CD4-positive, alpha-beta T cell treated with Interleukin-15 for 1 hour (primary cell): ENCODE measurements at places on chromosomes 3 and 15.

GRCh38 chr3:88180398-88180999 lies 30.7 kb downstream of the C3orf38 start:
- no peak for DNase-seq

DNA sequence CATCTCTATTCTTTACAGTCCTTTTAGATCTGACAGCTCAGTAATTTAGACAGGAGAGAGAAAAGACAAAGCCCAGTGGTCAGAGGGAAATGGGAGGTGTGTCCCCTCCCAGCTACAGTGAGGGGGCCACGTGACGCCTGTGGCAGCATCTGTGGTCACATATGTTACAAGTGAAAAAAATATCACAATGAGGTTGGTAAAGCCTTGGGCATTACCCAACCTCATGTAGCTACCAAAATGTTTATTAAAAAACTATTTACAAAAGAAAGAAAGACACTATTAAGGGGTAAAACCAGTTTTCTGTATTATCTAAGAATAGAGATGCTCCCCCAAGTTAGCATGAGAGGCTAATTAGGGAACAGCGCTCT lies 42.9 kb upstream of the PLCL2 start:
- DNase-seq, result peak; percentile 50

DNA sequence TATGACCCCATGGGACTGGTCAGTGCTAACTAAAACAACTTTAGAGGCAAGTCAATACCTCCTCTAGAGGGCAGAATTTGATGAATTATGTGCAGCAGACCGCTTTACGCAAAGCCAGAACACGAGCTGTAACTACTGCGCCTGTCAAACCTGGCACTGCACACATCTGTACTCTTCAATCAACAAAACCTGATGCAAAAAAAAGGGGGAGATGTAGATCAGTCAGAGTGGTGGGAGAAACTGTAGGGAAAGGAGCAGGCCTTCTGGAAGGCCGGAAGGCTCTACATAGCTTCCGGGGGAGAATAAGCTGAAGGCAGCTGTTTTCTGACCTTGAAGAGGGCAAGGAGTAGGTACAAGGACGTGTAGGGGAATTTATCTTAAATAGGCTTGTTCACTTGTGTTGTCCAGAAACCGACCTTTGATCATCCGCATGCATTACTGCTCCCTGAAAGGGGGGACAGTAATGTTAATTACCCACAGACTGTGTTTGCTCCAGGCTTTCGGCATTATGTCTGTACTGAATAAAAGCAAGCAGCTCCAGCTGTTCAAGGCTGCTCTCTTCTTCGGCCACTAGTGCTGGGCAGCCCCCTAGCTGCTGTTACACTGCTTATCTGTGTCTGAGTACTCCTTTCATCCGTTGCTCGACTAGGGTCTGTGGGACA lies 41.0 kb downstream of the GPR160 start:
- no peak for DNase-seq

DNA sequence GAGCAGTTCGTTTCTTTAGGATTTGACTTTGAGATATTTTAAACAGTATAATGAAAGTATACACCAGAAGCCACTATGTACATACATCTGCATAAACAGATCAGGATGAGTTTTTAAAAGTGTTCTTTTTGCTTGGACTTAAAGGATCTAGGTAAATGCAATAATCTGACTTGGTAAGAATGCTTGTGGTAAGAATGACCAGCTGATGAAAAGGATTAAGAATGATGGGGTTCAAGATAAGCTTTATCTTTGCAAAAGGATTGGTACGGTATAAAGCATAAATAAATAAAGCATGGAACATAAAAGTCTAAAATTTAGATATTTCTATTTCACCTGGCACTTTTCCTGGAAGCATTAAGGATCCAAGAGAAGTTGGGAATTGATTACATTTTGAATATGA lies 9.8 kb upstream of the MME start:
- no peak for DNase-seq

- no peak for DNase-seq
Measured at GRCh38 chr3:142647856-142648255, 51.7 kb downstream of the PLS1 start.

DNA sequence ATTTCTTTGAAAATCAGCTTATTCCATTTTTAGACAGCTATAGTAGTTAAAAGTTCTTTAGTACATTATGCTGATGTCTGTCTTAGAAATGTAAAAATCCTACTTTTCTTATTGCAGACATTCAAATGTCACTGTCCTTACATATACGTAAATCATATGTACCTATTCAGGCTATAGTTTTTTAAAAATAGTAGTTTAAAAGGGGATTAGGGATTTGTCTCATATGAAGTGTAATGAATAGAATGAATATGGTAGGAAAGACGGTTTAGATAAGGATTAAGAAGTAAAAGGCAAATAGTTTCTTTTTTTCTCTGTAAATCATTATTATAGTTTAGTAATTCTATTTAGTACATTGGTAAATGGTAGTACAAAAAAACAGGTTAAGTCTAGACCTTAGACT lies 7.4 kb downstream of the DIPK2A start:
- no peak for DNase-seq

- peak; percentile 21 for DNase-seq
Measured at GRCh38 chr15:89167267-89168176, 53.9 kb downstream of the RLBP1 start.

DNA sequence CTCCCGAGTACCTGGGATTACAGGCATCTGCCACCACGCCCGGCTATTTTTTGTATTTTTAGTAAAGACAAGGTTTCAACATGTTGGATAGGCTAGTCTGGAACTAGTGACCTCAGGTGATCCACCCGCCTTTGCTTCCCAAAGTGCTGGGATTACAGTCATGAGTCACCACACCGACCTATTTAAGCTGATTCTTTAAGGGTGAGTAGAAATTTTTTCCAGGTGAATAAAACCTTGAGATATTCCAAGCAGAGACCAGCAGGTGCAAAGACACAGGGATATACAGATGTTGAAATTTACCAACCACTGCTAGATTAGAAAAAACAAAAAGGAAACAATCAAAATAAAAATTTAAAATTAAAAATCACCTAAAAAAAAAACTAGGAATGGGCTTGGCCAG lies 74.4 kb upstream of the CHRNB4 start:
- DNase-seq, result no peak

GRCh38 chr3:156188757-156189156 lies 68.4 kb downstream of the KCNAB1 start:
- DNase-seq, result no peak

DNA sequence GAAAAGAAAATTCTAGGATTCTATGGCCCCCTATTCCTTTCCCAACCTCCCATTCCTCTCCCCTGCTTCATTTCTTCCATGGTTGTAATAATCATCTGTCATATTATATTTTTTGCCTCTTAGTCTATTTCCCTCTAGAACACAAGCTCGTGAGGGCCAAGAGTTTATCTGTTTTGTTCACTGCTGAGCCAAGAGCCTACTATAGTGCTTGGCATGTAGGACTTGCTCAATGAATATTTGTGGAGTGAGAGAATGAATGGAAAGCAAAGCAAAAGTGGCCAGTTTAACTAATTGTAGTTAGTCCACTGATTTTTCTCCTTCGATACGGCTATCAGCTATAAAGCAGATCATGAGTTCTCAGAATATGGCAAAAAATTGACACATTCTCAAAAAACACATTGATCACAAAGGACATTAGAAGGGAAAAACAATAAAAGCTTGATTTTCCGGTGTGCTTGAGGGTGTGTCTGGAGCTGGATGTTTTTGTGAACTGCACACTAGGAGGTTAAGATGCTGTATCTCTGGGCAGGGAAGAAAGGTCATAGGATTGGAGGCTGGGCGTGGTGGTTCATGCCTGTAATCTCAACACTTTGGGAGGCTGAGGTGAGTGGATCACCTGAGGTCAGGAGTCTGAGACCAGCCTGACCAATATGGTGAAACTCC lies 25.0 kb upstream of the CTSH start:
- no peak for DNase-seq

DNA sequence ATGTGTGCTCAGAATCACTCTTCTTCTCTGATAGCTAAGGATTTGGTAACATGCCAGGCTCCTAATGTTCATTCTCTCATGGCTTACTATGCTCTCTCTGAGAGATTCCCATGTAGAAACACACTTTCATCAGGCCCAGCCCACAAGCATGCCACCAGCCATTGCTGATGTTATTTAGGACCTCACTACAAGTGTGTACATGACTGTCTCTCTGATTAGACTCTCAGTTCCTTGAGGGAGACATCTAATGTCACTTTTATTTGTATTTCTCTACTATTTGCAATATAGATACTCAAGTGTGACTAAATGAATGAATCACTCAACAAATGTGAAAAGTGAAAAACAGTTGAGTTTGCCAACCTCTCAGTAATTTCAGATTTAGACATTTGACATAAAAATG lies 84.3 kb upstream of the ARL6 start:
- DNase-seq, result no peak

DNA sequence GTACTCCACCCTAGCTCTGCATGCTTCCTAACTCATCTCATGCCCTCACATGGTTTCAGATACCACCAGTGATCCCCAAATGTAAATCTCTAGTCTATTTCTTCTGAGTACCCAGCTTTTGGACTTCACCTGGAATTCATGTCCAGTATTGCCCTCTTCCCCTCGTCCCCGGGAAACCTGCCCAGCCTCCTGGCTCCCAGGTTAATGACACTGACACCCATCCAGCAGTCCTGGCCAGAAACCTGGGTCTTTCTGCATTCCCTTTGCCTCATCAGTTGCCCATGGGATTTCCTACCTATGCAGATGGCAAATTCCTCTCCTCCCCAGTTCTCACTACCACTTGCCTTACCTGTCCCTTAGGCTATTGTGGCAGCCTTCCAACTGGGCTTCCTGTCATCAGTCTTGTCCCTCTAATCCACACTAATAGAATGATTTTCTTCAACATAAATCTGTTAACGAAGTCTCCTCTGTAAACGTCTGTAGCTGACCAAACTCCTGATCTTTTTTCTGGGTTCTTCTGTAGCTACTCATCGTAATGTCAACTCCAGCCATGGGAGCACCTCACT lies 15.3 kb upstream of the MYLK start:
- DNase-seq, result no peak

GRCh38 chr3:188279502-188280335 lies 125.8 kb downstream of the LPP start:
- DNase-seq, result no peak

DNA sequence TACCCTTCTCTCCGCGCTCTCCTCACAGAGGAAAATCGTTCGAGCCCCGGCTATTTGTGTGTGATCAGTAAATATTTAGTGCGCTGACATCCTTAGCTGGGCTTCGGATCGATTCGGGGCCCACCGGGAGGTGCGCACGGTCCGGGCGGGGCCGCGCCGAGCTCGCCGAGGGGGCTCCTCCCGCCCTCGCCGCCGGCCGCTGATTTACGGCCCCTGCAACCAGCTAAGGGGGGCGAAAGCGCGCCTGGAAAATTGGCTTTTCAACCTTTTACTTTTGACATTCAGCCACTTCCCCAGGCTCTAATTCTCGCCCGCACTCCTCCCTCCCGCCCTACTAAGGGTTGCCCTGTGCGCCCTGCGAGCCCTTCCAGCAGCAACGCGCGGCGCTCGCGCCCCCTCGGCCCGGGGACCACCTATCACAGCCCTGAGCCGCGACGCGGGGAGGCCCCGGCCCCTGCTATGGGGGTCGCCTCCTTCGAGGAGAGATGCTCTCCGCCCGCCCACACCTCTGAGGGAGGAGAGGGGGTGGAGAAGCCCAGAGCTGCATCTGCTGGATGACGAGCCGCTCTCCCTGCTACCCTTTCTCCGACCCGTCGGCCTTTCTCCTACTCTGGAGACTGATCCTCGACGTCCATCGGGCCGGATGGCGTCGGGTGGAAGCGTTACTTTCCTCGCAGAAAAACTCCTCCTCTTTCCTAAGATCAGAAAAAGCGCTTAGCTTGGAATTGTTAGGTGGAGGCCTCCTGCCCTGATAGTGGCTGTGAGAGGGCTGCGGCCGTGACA lies 7.8 kb upstream of the NR2F2 start:
- DNase-seq, result no peak

DNA sequence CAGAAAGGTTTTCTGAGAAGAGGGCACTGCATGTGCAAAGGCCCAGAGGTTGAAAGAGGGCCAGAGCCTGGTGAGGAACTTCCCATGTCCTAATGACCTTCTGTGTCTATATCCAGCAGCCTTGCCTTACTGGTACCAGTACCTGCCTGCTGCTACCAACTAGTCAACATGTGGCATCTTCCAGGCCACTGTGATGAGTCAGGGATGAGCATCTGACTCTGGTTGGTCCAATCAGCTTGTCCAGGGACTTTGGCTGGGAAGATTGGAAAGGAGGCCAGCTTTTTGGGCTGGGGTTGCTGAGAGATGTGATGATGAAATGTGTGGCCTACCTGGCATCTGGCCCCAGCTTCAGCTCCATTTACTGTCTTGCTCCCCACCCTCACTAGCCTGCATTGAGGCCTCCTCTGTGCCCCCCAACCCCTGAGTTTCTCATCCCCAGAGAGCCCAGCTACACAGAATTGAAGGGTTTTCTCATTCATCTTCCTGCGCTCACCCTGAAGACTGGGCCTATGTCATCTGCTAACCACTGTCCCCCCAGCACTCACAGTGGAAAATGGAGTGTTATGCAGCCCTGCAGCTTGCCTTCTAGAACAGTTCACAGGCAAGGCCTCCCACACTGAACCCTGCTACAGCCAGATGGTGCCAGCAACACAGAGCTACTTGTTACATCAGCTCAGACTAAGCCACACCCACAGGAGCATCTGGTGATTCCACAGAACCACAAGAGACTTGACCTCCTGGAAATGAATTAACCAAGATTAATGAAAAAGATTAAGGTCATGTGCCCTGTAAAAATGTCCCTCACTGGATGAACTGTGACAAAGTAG lies 1.3 kb upstream of the TWF2 start:
- peak; percentile 74 for DNase-seq

DNA sequence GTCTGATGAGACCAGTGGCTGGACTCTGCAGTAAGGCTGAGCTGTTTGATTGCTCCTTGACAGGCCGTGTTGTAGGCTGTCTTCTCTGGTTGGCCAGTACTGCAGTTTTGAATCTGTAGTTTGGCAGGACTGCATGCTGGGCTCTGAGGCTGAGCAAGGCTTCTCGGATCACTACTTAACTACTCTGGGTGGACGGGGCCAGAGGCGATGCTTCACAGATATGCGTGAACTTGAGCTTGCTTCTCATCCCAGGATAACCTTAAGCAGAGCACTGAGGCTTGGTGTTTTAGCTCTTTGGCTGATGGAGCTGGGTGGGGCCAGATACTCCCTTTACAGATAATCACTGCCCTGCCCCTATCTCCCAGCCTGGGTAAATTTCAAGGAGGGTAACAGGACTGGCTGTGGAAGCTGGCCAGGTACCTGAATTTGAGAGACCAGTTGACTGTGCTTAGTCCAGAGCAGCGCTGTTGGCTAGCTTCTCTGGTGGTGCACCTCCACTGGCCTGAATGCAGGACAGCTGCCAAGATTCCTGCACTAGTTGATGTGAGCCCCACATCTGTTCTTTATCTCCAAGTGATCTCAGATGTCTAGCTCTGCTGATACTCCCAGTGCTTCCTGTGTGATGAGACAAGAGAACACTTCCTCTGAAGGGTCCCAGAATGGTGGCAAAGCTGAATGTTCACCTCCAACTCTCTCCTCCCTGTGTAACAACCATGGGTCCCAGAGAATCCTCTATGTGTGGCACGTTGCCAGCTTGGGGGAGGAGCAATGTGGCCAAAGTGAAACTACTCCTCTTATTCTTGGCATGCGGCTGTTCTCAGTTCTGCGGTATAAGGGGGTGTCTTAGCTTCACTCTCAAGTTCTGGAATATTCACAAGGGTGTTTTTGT lies 37.9 kb downstream of the RPL39L start:
- peak; percentile 37 for DNase-seq
